Right ventricle myocardium superior (tissue), 1 donor: ENCODE measurements at places on chromosomes 3 and 15.

DNA sequence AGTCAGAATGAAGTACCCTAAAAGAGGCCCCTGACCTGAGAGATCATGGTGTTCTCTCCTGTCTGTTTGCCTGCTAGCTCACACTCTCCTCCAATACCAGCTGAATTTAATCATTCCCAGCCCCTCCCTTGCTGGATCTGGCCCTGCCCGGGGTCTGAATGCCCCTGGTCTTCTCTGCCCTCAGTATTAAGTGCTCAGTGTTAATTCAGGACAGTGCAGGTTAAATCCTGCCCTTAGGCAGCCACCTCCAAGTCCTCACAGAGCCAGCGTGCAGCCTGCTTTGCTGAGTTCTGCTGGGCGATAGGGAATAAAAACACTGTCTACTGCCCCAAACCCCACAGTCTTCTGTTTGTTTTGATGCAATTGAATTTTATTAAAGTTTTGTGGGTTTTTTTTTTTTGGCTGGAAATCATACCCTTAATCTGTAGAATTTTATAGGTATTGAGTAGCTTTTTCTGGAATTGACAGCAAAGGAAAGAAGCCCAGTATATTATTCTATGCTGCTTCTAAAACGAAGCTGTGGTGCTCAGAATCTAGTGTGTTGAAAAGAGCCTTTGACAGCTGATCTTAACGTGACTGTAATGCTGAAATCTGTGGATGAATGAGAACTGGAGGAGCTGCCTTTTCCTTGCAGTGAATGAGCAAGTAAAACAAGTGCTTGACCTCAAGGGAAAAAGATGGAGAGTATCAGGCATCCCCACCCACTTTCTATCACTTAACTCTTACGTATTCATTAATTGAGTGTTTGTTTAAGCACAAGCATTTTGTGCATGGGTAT, 12.3 kb upstream of the BDH1 start:
- DNase-seq: no peak

DNA sequence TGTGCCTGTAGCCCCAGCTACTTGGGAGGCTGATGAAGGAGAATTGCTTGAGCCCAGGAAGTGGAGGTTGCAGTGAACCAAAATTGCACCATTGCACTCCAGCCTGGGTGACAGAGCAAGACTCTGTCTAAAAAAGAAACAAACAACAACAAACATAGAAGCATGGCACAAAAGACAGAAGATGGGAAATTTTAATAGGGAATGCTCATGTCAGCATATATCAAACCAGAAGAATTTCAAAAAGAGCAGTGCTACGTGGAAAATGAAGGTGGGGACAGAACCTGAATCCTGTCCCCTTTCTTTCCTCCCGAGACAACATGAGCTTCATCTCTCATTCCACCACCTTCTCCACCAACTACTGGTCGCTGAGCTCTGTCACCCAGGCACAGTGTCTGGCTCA, 46.3 kb upstream of the MFGE8 start:
- DNase-seq: no peak

- no peak for DNase-seq
Measured at GRCh38 chr15:77830051-77830468, 197.3 kb upstream of the LINGO1 start.

- no peak for DNase-seq
Measured at GRCh38 chr3:99919694-99920093, 102.0 kb downstream of the CMSS1 start.

DNA sequence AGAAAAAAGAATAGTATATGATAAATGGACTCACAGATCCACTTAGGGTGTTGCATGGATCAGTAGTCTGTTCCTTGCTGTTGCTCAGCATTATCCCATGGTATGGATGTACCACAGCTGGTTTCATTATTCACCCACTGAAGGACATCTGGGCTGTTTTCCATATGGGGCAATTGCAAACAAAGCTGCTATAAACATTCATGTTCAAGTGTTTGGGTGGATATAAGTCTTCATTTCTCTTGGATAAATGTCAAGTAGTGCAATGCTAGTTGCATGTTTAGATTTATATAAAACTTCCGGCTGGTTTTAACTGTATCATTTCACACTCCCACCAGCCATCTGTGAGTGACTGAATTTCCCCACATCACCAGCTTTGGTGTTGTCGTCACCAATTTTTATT, 137.7 kb downstream of the ASB7 start:
- DNase-seq: no peak
